ENCODE measurements at places on chromosomes 6 and 20.
A peak's percentile ranks its signal among the peaks of the same experiment; 100 is the strongest.

GRCh38 chr6:16329233-16329632 is 90.8 kb downstream of the GMPR start:
- no peak for DNase-seq

DNA sequence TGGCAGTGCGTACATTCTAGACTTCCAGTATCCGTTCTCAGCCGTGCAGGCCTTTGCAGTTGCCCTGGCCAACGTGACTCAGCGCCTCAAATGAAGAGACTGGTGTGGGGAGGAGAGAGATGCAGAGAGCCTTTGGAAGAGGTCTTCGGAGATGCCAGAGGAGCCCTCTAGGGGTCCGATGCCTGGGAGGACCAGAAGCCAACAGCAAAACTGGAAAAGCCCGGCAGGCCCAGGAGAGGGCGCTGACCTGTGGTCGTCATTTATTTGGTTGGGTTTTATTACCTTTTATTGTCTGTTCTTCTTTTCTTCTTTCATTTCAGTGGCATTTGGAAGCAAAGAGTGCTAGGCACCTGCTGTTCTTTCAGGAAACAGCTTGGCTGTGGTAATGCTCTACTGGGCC is 53.3 kb upstream of the TMEM181 start:
- DNase-seq, result no peak

DNA sequence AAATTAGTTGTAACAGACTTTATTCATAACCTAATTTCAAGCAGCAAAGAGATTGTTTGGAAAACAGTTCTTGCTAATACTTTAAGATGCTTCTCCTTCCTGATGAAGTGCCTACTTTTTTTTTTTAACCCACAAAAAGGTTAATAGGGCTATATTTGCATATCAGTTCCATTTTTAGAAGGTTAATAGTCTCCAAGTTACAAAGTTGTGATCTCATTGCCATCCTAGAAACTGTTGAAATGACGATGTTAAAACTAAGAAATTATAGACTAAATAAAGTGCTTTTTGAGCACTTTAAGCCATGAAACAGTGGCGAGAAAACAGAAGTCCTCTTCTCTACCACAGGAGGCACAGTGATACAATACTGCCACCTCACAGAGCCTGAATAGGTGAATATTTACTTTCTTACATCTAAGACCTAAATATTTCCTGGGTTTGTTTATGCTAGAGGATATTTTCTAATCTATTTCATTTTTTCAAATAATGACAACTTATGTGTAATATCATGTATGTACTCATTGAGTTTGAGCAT is 5.3 kb downstream of the RNF144B start:
- no peak for DNase-seq

GRCh38 chr6:27962506-27962905 is 5.5 kb downstream of the OR2B6 start:
- no peak for DNase-seq

DNA sequence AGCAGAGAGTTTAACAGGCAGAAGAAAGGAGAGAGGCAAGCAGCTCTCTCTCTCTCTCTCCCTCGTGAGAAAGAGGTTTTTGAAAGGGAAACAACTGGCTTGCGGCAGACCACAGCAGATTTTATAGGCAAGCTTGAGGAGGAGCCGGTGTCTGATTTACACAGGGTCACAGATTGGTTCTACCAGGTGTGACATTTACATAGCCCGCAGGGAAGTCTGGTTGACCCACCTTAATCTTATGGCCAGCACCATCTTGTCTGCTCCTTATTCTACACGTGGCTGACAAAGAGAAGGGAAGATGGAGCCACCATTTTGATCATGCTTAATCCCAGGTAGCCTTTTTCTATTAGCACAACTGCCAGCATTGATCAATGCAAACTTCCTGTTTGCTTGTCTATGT is 65.4 kb downstream of the OR2J2 start:
- DNase-seq, result no peak

DNA sequence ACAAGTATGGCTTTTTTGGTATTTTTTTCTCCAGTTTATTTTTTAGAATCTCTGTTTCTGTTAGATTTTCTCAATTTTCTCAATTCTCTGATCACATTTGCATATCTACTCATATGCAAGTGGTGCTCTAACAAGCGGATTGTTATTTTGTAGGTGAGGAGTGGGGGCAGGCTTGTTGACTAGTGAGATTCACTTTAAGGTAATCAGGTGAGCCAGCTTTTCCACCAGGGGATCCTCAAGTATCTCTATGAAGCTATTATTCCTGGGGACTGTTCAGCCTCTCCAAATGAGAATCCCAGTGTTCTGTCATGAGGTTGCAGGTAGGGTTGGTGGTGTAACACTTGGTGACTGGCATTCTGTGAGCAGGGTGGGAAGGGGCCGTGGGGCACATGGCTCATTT is 274.3 kb upstream of the FERMT1 start:
- no peak for DNase-seq

DNA sequence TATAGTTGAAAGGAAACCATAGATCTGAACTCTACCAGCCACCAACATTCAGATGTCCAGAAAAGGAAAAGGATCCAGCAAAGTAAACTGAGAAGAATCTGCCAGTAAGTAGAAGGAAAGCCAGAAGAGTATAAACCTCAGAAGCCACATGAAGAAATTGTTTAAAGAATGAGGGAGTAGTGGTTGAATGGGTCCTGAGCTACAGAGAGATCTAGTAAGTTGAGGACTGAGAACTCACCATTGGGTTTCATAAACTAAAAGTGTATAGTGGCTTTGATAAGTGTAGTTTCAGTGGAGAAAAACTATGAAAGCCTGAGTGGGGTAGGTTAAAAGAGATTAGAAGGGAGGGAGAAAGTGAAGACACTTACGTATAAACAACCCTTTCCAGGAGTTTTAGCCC is 32.0 kb upstream of the SUMO4 start:
- peak; percentile 47 for DNase-seq

GRCh38 chr6:90714319-90714718 is 127.4 kb upstream of the MAP3K7 start:
- DNase-seq, result no peak

DNA sequence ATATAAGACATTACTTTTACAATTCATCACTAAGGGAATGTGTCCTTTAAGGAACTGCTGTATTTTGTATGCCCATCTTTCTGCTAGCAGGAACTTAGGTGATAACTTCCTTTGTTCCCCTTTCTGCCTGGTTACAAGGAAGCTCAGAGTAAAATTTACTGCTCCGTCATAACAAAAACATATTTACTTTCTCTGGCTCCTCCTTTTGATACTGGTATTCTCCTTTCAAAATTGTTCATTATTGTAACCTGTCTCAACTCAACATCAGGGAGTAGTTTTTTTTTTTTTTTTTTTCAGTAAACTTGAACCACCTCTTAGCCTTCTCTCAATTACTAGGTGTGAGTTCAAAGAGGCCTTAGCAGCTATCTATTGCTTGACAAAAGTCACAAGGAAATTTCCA is 37.1 kb downstream of the RIPOR2 start:
- DNase-seq, result no peak

GRCh38 chr6:54135665-54136369 is 24.6 kb downstream of the MLIP start:
- DNase-seq, result no peak

GRCh38 chr6:31379850-31380249 is 22.9 kb upstream of the HLA-B start:
- DNase-seq, result no peak

DNA sequence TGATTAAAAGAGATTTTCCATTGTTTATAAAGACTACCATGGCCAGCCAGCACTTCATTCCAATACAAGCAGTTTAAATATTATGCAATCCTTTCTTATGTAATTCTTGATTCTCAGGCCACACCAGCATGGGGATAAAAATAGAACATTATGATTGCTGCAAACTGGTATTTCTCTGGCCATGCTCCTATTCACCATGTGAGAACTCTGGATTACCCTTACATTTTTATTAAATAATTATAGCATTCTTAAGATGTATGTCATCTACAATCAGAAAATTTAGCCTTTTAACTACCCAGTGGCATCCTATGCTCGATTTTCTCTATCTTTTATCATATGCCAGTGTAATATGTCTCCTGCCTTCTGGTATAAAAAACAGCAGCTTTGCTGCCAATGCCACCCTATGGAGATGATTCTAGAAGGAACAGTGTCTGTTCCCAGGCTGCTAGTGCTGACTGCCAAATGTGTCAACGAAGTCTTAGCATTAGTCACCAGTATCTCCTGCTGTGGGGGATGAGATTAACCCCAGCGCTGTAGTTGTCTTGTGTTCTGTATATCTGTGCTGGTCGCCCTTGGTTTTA is 501.4 kb downstream of the BCKDHB start:
- DNase-seq, result no peak

GRCh38 chr6:43506171-43506570 is 4.0 kb downstream of the LRRC73 start:
- DNase-seq, result no peak

DNA sequence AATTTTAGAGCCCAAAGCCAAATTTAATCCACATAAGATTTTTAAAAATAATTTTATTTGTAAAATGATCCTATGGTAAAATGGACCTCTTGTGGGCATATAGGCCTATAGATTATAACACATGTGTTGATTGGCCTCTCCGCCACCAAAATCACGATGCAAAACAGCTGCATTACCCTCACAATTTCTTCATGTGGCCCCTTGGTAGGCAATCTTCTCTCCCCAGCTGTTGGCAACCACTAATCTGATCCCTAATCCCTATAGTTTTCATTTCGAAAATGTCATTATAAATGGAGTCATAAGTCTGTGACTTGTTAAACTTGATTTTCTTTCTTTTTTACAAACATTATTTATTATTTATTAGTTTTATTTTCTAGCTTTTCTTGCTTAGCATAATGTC is 263.9 kb upstream of the SULF2 start:
- DNase-seq, result no peak

DNA sequence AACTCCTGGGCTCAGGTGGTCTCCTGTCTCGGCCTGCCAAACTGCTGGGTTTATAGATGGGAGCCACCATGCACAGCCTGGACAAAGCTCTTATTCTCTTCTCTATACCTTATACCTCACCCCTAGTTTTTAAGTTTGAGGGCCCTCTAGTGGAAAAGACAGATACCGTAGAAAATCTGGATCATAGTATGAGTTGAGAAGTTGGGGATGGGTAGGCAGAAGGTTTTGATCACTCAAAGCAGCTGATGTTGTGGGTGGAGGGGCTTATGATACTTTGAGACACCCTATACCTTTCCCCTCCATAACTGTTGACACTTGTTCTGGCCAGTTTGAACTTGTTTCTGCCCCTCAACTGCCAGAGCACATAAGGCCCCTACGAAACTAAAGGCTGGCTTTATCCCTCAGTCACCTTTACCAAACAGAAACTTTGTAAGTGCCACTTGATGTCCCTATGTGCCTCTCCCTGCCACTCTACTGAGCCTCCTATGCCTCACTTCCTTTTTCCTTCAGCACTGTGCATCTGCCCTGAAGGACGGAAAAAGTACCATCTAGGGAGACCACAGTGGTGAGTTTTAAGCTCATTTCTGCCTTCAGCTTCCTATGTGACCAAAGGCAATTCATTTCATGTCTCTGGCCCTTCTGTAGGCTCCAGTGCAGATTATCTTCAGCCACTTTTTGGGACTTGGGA is 28.6 kb downstream of the RALY start:
- DNase-seq, result peak; percentile 14

- DNase-seq, result peak; percentile 2
Measured at GRCh38 chr6:161748535-161749416, 474.9 kb upstream of the AGPAT4 start.

- no peak for DNase-seq
Measured at GRCh38 chr6:169246445-169246844, 7.2 kb downstream of the THBS2 start.

DNA sequence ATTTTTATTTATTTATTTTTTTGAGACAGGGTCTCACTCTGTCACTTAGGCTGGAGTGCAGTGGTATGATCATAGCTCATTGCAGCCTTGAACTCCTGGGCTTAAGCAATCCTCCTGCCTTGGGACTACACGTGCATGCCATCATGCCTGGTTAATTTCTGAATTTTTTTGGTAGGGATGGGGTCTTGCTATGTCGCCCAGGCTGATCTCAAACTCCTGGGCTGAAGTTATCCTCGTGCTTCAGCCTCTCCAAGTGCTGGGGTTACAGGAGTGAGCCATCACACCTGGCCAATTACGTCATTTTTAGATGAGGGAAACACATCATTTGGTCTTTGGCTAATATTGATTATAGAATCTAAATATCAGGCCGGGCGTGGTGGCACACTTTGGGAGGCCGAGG is 32.1 kb downstream of the SOX4 start:
- DNase-seq, result no peak

GRCh38 chr20:50191544-50192363 is 1.1 kb downstream of the CEBPB start:
- peak; percentile 70 for DNase-seq
